ENCODE measurements at places on chromosomes 1 and 21.

- peak overlapping the region; percentile 99 for H3K4me3 ChIP-seq
- H3K36me3 ChIP-seq: peaks cover 99% of the 10 kb centered on the region
- no peak for DNase-seq
- H3K4me1 ChIP-seq: peaks cover 69% of the 10 kb centered on the region
- H3K27ac ChIP-seq: peak overlapping the region; percentile 100
- H3K27me3 ChIP-seq: no peaks in the 10 kb centered on the region
Observed at GRCh38 chr1:15418806-15419515, 9.3 kb downstream of the EFHD2 start.

GRCh38 chr1:26279456-26280332 is at the start of gene SH3BGRL3:
Gene SH3BGRL3 (plus strand): TSS chr1:26280086. CDS start chr1:26280156, 70 bp downstream.
- H3K36me3 ChIP-seq: peaks cover 38% of the 10 kb centered on the region
- peak; percentile 72 for DNase-seq
- H3K4me3 ChIP-seq: peak within 1 kb of the TSS; percentile 90
- H3K4me1 ChIP-seq: peaks cover 80% of the 10 kb centered on the region

DNA sequence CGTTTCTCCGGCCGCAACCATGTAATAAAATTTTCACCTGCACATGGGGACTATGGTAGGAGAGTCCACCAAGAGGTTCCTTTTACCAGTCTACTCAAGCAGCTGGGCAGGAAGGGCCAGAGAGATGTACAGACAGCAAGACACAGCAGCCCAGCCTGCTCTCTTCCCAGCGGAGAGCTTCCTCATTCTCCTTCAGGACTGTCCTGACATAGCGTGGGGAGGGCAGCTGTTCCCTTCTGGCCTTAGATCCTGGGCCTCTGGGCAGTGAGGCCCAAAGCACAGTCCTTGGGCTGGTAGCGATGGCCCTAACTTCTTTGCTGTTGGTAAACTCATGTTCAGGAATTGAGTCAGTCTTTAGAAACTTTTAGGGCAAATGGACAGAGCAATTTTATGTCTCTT is 89.1 kb downstream of the BCAR3 start:
- no peak for DNase-seq
- no peak overlapping the region for H3K4me3 ChIP-seq
- H3K4me1 ChIP-seq: peaks cover 8% of the 10 kb centered on the region
- peak overlapping the region; percentile 73 for H3K27ac ChIP-seq
- H3K36me3 ChIP-seq: no peaks in the 10 kb centered on the region

- peak overlapping the region; percentile 32 for H3K4me3 ChIP-seq
- H3K27me3 ChIP-seq: no peaks in the 10 kb centered on the region
Observed at GRCh38 chr1:26831546-26832248, 5.2 kb downstream of the ZDHHC18 start.

DNA sequence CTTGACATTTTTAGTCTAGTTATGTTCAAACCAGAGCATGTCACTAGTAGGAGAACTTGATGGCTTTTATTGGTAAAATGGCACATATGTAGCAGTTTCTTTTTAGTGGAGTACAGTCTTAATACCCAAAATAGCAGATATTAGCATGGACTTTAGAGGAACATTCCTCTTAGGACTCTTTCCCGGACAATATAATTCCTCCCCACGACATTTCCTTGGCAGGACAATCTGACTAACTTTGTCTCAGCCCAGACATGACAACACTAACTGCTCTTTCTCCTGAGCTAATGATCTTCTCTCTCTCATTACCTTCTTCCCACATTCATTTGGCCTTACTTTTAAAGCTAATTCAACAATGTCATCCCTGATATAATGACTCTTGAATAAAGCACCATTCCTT is 62.5 kb downstream of the ADAMTS1 start:
- no peaks in the 10 kb centered on the region for H3K27me3 ChIP-seq
- no peak overlapping the region for H3K4me3 ChIP-seq
- no peak overlapping the region for H3K27ac ChIP-seq

DNA sequence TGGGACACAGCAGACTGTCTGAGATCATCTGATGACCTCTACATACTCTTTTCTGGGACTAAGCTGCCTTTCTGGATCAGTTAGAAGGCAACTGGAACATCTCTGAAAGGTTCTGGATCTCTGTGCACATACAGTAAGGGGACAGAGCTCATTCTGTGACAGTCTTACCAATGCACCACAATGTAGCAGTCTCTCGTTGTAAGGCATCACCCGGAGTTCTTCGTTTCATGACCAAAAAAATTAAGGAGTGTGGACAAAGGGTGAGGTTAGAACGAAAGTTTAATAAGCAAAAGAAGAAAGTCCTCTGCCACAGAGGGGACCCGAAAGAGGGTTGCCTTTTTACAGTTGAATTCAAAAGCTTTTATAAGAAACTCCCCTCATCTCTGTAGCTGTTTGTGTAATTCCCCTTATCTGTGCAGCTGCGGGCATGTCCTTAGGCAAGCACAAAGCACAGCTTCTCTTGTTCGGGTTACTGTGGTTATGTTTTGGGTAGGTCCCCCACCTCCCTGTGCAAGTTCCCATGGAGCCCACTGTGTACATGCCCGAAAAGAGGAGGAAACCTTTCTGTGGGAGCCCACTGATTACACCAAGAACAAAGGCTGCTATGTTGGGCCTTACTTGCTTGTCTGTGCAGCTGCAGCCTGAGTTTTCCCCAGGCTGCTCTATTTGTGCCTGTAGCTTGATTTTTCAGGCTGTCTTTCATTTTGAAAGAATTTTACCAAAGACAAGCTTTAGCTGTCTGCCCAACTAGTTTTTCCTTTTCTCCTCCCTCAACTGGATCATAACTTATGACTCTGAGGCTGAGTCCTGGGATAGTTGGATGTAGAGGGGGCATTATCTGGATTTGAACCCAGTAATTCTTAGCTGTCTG is 53.1 kb upstream of the CACNA1E start:
- no peaks in the 10 kb centered on the region for H3K4me1 ChIP-seq
- no peak for DNase-seq
- H3K27ac ChIP-seq: no peak overlapping the region
- H3K27me3 ChIP-seq: peaks cover 64% of the 10 kb centered on the region
- H3K36me3 ChIP-seq: no peaks in the 10 kb centered on the region

DNA sequence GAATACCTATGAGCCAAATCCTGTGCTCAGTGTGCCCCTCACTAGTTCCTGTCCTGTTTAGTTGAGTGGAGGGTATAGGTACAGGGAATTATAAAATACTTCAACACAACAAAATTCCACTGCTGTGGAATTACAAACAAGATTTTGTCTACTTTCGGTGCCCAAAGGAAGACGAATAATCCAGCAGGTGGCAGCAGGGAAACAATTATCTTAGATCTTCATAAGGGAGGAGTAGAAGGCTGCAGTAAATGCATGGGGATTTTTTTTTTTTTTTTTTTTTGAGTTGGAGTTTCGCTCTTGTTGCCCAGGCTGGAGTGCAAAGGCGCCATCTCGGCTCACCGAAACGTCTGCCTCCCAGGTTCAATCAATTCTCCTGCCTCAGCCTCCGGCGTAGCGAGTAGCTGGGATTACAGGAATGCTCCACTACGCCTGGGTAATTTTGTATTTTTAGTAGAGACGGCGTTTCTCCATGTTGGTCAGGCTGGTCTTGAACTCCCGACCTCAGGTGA is 2.0 kb upstream of the PIP5K1A start:
- peaks cover 22% of the 10 kb centered on the region for H3K36me3 ChIP-seq
- no peak overlapping the region for H3K27ac ChIP-seq
- H3K27me3 ChIP-seq: no peaks in the 10 kb centered on the region
- peaks cover 30% of the 10 kb centered on the region for H3K4me1 ChIP-seq
- DNase-seq: peak; percentile 48
- peak overlapping the region; percentile 56 for H3K4me3 ChIP-seq

DNA sequence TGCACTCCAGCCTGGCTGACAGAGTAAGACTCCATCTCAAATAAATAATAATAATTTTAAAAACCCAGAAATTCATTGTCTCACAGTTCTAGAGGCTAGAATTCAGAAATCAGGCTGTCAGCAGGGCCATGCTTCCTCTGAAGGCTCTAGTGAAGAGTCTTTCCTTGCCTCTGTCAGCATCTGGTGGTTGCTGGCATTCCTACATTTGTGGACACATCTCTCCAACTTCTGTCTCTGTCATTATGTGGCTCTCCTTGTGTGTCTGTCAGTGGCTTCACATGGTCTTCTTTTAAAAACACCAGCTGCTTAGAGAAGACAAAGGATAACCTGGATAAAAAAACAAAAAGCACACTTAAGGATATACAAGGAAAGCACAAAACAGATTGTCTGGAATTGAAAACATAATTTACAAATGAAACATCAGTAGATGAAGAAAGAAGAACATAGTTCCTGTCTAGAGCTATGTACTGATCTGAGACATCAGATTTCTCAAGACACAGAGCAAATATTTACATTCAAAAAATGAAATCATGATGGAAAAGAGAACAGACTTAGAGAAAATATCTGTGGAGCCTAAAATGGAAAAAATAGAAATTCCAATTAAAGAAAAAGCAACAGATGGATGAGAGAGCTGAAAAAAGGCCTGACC is 32.7 kb upstream of the ASB17 start:
- H3K27me3 ChIP-seq: no peaks in the 10 kb centered on the region
- no peak overlapping the region for H3K27ac ChIP-seq
- DNase-seq: no peak
- H3K4me1 ChIP-seq: no peaks in the 10 kb centered on the region

GRCh38 chr1:5304702-5305101 is 650.3 kb downstream of the AJAP1 start:
- no peak overlapping the region for H3K27ac ChIP-seq
- H3K4me1 ChIP-seq: no peaks in the 10 kb centered on the region
- no peaks in the 10 kb centered on the region for H3K36me3 ChIP-seq
- DNase-seq: no peak

DNA sequence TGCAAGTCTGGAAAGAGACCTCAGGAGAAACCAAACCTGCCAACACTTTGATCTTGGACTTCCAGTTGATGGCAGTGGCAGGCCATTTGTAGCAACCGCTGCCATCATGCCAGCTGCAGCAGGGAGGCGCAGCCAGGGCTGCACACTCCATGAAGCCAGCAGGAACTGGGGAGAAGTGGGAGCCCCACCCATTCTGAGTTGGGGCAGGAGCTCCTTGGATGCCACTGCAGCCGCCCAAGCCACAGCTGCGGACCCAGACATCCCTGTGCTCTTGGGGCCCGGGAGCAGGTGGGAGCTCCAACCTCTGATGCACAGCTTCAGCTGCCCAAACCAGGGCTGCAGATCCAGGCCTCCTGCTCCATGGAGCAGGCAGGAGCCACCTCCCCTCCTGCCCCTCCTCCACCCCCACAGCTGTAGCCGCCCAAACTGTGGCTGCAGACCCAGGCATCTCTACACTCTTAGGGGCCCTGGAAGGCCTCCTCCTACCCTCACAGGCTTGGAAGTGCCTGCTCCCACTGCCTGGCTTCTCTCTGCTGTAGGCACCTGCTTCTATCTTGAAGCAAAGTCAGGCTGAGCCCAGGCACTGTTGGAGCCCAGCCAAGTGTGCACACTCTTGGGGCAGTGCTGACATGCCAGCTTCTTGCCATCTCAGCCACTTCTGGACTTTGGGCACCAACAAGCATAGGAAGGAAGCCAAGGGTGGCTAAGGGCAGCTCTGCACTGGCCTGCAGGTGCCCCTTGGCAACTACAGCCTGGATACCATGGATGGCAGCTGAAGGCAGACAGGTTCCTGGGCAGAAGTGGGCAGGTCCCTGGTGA is 20.0 kb upstream of the DISP1 start:
- no peaks in the 10 kb centered on the region for H3K27me3 ChIP-seq
- no peak overlapping the region for H3K27ac ChIP-seq
- no peaks in the 10 kb centered on the region for H3K4me1 ChIP-seq
- DNase-seq: no peak
- H3K36me3 ChIP-seq: no peaks in the 10 kb centered on the region

- no peak overlapping the region for H3K4me3 ChIP-seq
- peak; percentile 32 for DNase-seq
Observed at GRCh38 chr1:109630081-109630897, 10.7 kb downstream of the AMPD2 start.

GRCh38 chr21:43303275-43304178 is 123.4 kb downstream of the SIK1 start:
- DNase-seq: no peak
- no peaks in the 10 kb centered on the region for H3K36me3 ChIP-seq
- H3K4me1 ChIP-seq: peaks cover 2% of the 10 kb centered on the region
- H3K27me3 ChIP-seq: peaks cover 66% of the 10 kb centered on the region

DNA sequence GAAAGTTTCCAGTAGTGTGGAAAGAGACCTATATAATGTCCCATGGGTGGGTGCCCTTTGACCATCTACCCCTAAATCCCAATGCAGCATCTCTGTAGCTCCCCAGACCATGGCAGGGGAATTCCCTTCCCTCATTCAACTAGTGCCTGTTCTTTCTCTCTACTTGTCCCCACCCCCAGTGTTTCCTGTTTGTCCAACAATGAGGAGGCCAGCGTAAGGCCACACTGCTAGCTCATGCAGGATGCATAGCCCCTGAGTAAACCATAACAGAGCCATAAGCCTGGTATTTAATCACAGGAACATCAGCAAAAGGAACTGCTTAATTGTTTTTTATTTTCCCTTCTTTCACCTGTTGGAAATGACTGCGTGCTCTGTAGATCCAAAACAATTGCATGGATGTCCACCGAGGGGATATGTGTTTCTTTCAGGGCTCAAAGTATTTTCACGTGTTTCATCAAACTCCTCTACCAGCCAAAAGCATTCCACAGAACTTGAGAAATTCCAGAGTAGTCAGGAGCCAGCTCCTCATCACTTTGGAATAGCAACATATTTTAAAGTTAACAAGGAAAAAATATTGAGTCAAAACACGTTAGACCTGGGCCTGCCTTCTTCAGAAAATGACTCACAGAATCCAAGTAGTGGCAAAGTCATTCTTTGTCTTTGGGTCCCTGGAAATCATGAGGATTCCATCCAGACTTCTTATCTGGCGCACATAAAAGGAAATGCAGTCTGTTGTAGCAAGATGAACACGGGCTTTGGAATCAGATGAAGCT is 162.5 kb upstream of the SGIP1 start:
- peaks cover 85% of the 10 kb centered on the region for H3K36me3 ChIP-seq
- H3K4me3 ChIP-seq: peak overlapping the region; percentile 17
- H3K4me1 ChIP-seq: peaks cover 51% of the 10 kb centered on the region

GRCh38 chr1:101964708-101965107 is 32.0 kb downstream of the OLFM3 start:
- no peak for DNase-seq
- H3K36me3 ChIP-seq: no peaks in the 10 kb centered on the region
- no peak overlapping the region for H3K27ac ChIP-seq
- H3K4me1 ChIP-seq: no peaks in the 10 kb centered on the region

DNA sequence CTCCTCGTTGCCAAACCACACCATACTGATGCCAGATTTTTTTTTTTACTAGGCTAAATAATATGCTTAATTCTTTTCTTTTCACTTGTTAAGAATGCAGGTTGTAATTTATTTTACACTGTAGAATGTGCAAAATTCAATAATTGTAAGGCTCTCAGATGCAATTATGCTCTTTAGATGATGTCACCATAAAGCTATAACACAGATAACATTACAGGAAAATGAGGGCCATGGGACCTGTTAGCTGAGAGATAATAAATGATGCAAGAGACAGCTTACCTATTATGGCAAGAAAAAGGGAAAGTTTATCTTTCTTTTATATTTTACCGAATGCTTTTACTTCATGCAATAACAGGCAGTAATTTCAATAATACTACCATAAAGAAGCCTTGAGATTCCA is 35.4 kb downstream of the CHRM3 start:
- no peak for DNase-seq
- H3K4me3 ChIP-seq: no peak overlapping the region
- no peaks in the 10 kb centered on the region for H3K4me1 ChIP-seq
- no peak overlapping the region for H3K27ac ChIP-seq

Measured in effector memory CD8-positive, alpha-beta T cell (primary cell).